ENCODE measurements at places on chromosomes 13 and 19. TPM values are rescaled to one million over a fixed set of nuclear protein-coding genes. Genes with fewer than 3 reads are reported as not detected.

DNA sequence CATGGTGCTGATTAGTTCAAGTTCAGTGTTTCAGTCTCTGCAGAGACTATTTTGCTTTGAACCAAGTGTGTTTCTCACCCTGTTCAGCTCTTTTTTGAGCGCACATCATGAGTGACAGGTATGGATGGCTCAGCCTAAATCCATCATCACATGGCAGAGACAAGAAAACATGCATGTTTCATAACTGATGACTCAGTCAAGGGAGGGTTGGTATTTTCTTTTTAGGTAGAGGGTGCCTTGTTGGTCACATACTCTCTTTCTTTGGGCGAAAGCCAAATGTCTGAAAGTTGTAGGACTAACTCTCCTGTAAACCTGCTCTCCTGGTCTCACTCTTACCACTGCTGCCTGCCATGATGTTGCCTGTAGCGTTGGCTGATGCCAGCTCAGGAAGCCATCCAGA lies 48.1 kb upstream of the RAP2A start:
- no peak for DNase-seq

GRCh38 chr19:54673222-54673621 lies 10.4 kb downstream of the LILRB4 start:
- no peak for DNase-seq

- DNase-seq: no peak
These were observed 135.8 kb upstream of the KLF12 start for GRCh38 chr13:74270018-74270417.

DNA sequence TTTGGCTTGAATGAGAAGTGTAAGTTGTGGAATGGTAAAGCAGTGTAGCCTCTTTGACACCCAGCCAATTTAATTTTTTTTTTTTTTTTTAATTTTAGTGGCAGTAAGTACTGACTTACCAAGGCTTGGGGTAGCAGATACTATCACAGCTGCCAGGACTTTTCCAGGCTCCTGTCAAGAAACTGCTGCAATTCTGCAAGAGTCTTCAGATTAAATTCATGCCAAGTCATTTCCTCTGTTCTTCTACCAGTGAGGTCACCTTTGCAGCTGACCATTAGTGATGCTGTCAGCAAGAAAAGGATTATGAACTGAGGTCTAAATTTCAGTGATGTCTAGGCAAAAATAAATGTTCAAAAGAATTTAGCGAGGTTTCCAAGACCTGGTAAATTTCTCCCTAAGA lies 91.2 kb downstream of the GGACT start:
- no peak for DNase-seq

DNA sequence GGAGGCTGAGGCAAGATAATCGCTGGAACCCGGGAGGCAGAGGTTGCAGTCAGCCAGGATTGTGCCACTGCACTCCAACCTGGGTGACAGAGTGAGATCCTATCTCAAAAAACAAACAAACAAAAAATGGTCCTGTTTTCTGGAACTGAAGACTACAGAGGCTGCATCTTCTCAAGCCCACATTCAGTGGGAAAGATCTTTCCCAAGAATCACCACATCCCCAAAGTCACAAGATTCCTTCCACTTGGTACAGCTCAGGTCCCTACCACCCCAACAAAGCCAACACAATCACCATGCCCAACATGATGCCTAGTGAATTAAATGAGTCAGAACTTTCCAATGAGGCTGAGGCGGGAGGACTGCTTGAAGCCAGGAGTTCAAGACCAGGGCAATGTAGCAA lies 15.3 kb downstream of the CATSPERG start:
- DNase-seq: no peak

The DIRAS1 gene
- total RNA-seq: 1.8 TPM

- no peak for DNase-seq
These were observed 1.1 kb downstream of the ZNF625 start for GRCh38 chr19:12155324-12155860.

DNA sequence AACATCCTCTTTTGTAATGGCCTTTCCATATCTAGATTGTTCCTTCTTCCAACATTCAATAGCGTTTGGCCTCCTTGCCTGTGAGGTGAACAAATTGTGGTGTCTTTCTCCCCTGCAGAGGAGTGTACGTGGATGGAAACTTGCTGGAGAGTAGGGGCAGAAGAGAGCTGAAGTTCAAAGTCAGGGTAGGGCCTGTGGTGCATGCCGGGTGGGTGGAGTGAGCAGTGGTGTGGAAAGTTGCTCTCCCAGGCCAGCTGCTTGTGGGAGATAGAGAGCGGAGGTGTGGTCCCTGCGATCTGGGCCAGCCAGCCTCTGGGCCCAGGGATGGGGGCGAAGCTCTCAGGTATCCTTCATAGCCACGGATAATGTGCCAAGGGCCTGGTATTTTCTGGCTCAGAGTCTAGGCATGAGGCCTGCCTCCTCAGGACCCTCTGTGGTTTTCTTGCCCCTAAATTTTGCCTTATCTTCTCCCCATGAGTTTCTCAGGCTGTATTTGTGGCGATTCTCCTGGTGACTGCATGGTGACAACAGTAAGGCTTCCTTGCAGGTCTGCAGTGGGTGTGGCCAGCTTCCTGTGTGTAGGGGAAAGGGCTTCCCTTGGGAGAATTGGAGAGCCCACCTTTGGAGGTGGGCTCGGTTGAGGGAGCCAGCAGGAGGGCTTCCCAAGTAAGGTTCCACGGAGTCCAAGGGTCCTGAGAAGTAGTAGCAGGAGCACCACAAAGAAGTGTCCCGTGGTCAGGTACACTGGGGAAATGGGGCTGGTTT lies 6.7 kb downstream of the RGCC start:
- no peak for DNase-seq

DNA sequence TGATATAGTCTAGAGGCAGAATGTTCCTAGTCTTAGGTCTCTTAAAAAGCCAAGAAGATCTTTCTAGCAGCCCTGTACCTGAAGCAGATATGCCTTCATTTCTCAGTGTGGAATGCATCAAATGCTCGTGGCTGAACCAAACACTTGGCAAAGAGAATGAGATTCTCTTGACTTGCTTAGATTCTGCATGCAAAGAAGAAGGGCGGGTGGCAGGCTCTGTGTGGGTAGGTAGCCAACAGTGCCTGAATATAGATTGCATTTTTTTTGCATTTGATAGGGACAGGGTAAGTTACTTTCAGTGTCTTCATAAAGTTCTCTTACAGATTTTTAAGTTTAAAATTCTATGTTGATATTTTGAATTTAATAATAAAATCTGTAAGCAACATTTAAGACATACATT lies 27.3 kb downstream of the IFT88 start:
- no peak for DNase-seq

GRCh38 chr19:16825312-16826052 lies 3.7 kb upstream of the SIN3B start:
- DNase-seq: no peak

The RUBCNL gene
- total RNA-seq: 2.9 TPM

DNA sequence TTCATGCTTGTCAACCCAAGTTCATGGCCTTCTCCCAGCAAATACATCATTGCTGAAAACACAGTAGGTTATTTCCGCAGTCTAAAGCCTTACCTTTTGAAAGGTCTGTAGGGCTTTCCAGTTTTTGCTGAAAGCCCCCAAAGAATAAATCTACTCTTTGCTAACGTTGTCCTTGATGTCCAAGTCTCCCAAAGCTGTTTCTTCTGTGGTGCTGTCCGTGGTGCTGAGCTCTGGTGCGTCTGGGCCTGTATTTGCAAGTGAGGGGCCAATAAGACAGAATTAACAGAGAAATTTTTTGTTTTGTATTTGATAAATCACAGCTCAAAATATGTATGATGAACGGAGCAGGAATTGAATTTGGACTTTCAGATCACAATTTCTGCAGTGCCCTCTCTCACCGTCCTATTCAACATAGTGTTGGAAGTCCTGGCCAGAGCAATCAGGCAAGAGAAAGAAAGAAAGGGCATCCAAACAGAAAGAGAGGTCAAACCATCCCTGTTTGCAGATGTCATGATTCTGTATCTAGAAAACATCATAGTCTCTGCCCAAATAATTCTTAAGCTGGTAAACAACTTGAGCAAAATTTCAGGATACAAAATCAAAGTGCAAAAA lies 9.8 kb upstream of the LGALS16 start:
- DNase-seq: no peak

- no peak for DNase-seq
These were observed 13.6 kb upstream of the SHC2 start for GRCh38 chr19:474126-475078.

The KLK14 gene
- total RNA-seq: not detected

- no peak for DNase-seq
These were observed 44.5 kb upstream of the KCTD15 start for GRCh38 chr19:33752018-33752800.

GRCh38 chr13:106681997-106682396 lies 114.1 kb upstream of the ARGLU1 start:
- no peak for DNase-seq
